ENCODE measurements at places on chromosomes 4 and X.

GRCh38 chr4:160142579-160142978 is 1039.7 kb downstream of the RAPGEF2 start:
- no peak for DNase-seq

- DNase-seq: no peak
Measured at GRCh38 chr4:127370604-127371003, 262.2 kb upstream of the INTU start.

- DNase-seq: no peak
Measured at GRCh38 chrX:46647251-46647650, 73.7 kb downstream of the CHST7 start.

DNA sequence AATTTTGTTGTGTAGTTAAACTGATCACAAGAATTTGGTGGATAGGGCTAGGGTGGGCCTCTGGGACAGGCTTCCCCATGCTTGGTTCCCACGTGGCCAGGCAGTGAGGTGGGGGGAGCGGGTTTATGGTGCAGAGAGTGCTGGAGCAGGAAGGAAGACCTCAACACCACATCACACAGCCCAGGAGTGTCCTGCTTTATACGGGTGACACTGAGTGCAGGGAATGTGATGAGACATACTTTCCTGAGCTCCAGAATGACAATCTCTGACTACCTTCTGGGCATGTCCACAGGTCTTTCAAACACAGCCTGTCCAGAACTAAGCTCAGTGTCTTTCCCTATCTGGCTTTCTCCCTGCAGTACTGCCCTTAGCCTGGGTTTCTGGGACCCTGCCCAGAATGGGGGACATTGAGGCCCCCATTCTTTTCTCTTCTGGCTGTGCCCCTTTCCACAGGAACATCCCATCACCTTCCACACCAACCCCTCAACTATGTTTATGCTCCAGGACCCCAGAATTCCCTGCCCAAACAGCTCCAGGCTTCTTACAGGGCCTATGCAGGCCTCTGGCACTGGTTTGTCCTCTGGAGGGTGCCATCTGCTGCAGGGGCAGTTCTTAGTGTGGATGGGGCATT is 36.5 kb upstream of the RASL11B start:
- DNase-seq: no peak

DNA sequence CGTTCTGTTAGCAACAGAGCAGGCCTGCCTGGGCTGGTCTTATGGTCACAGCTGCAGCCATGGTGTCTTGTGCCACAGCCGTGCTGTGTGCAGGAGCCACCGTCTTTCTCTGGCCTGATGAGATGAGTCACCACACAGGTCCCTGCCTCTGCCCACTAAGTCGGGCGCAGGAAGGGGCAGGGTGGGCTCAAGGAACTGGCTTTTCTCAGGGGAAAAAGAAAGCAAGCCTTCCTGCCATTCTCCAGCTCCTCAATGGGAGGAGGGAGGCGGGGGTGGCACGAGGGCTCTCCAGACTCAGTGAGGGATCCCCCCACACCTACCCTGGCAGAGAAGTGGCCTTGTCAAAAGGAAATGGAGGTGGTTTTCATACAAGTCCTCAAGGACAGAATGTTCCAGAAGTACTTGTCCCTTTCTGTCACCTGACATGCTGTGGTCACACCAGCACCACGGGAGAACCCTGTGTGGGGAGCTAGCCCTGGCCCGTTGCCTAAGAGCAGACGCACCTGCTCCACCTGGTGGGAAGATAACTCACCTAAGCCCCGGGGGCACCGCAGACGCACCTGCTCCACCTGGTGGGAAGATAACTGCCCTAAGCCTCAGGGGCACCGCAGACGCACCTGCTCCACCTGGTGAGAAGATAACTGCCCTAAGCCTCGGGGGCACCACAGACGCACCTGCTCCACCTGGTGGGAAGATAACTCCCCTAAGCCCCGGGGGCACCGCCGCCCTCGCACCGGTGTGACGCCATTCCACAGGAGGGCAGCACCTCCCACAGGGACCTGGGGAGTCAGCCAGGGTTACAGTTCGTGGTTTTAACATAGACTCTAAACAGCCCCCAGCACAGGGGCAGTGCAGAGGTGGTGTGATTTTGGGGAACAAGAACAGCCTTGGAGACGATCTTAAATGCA is 18.5 kb downstream of the UVSSA start:
- DNase-seq: no peak

DNA sequence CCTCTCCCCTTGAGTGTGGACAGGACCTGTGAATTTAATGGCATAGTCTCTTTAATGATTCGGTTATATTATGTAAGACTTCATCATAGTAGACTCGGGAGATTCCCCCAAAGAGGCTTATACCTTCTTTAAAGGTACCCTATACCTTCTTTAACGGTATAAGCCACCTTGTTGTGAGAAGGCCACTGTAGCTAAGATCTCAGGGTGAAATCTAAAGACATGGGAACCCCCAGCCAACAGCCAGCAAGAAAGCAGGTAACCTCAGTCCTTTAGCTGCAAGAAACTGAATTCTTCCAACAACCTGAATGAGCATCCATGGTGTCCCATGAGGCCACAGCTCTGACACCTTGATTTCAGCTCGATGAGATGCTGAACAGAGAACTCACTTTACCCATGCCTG is 931 bp downstream of the DDX60 start:
- peak; percentile 28 for DNase-seq

GRCh38 chr4:77127215-77127614 is 29.8 kb upstream of the CCNG2 start:
- no peak for DNase-seq

DNA sequence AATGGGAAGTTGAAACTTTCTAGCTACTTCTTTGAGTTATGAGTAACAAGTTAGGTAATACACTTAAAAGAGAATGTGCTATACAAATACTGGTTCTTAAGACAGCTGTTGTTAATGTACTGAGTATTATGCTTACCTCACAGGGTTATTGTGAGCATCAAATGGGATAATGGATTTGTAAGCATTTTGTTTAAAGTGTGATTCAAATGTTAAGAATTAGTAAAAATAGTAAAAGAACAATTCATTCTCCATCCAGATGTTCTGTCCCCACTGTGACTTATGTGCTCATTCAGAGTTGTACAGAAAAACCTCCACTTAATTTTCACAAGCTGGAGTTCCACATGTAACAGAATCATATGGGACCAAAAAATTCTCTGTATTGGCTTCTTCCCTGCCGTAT is 63.6 kb downstream of the AR start:
- DNase-seq: no peak

DNA sequence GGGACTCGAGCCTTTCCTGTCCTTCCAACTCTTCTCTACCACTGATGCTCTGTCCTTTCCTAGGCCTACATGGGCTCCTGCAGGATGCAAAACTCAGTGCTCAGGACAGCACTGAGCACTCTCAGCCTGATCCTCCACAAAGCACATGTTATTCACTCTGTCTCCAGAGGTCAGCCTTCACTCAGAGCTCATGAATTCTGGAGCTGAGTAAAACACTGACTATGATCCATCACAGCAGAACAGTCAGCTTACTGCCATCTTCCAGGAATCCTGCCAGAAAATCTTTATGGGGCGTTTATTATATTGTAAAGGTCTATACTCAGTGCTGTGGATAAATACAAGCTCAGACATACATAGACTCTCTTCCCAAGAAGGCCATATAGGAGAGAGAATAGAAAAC is 121.5 kb upstream of the CPEB2 start:
- DNase-seq: no peak

DNA sequence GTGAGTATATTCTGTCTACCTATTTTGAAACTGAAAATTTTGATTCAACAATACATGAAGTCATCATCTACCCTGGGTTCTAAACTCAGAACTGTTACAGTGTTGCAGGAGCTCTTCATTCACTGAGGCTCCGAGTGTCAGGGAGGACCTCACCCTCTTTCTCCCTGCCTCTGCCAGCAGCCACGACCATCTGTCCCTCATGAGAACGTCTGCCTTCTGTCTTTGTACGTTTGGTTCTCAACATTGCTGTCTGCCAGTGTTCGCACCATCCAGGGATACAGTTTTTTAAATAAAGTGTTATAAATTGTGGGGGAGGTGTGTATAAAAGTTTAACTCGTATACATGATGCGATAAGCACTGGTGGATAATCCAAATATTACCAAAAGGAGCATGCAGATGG is 55.5 kb downstream of the TRAPPC11 start:
- no peak for DNase-seq

GRCh38 chr4:1575418-1576303 is 108.5 kb downstream of the FAM53A start:
- DNase-seq: no peak

DNA sequence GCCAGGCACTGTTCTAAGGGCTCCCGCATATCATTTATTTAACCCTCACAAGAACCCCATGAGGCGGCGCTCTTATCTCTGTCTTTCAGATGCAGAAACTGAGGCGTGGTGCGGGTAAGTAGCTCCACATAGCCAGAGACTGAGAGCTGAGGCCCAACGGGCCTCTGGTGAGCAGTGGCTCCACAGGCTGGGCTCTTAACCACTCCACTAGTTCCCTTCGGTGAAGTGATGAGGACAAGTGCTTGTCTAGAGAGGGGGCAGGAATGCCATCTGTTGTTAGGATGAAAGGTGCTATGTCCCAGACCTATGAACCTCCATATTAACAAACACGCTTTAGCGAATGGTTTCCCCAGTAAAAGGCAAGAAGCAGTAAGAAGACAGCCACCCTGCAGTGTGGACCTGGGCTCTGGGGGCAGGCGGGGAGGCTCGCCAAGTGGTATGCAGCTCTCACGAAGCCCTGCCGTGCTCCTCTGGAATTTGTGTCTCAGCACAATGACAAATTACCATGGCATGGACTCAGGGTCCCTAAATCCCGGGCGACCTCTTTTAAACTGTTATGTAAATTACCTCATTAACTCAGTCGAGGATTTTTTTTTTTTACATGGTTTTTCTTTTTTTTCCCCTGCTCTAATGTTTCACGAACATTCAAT is 20.9 kb upstream of the S100G start:
- no peak for DNase-seq

GRCh38 chr4:13325744-13326143 is 158.4 kb downstream of the RAB28 start:
- DNase-seq: no peak

DNA sequence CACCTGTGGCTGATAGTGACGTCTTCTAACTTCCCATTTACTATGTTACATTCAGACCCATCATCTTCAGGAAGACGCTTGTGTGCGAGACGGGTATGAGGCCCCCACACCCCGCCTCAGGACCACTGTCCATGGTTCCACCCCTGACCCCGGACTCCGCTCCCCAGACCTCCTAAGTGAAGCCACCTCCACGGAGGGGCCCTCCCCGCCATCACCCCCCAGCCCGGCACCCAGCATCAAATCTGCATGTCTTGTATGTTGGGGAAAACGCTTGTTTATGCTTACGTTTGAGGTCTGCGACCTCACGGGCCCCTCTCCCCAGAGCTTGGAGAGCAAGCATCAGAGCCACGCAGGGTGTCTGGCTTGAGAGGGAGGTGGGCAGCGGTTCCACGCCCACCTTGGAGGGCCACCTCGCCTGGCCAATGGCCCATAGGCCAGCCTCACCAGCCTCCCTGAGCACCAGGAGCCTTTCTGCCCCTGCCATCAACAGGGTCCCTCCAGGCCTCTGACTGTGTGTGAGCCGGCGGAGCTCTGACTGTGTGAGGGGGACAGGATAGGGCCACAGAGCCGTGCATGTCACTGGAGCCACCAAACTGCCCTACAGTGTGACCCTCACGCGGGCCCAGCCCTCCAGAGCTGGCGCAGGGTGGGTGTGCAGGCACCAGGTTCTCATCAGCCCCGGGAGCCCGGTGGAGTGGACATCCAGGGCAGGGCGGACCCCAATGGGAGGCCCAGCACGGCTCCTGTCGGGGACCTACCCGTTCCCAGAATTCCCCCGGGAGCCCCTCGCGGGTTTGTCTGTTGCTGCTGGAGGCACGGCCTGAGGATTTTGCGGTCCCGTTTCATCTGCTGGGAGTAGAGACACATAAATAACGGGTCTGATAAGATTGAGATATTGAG is 88.4 kb upstream of the NKX1-1 start:
- no peak for DNase-seq

GRCh38 chr4:2051086-2051485 is 8.0 kb upstream of the NAT8L start:
- no peak for DNase-seq

GRCh38 chrX:69066021-69066757 is 99.1 kb downstream of the PJA1 start:
- DNase-seq: no peak

DNA sequence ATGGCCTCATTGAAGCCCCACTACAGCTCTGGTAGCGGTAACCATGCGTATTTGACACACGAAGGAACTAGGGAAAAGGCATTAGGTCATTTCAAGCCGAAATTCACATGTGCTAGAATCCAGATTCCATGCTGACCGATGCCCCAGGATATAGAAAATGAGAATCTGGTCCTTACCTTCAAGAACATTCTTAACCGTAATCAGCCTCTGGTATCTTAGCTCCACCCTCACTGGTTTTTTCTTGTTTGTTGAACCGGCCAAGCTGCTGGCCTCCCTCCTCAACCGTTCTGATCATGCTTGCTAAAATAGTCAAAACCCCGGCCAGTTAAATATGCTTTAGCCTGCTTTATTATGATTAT is 876 bp downstream of the HPRT1 start:
- no peak for DNase-seq

GRCh38 chrX:7062276-7062675 is 85.2 kb upstream of the STS start:
- no peak for DNase-seq

- DNase-seq: no peak
Measured at GRCh38 chr4:159144112-159144694, 41.3 kb downstream of the RAPGEF2 start.

DNA sequence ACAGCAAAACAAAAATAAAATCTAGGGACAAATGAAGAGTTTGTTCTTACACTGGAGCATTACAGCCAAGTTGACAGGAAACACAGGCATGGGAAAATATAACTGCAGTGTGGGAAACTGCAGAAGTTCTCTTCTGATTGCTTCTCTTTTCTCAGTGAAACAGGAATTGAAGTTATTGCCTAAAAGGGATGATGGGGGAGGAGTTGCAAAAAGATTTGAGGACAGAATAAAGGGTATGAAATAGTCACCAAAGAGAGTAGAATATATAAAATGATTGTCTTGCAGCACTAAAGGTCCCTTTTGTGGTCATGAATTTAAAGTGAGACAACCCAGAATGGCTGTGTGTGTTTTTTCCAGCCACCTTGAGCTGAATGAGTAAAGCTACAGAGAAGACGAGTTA is 103.7 kb downstream of the JADE1 start:
- DNase-seq: no peak

GRCh38 chr4:97525236-97525635 is 618.0 kb downstream of the STPG2 start:
- DNase-seq: no peak

- DNase-seq: no peak
Measured at GRCh38 chr4:7518871-7519637, 84.3 kb upstream of the PSAPL1 start.

GRCh38 chr4:146643812-146644401 is 5.2 kb downstream of the POU4F2 start:
- DNase-seq: no peak

- DNase-seq: no peak
Measured at GRCh38 chrX:34559325-34559724, 97.8 kb downstream of the TMEM47 start.

GRCh38 chr4:160129439-160129838 is 1026.6 kb downstream of the RAPGEF2 start:
- DNase-seq: no peak

GRCh38 chr4:101065935-101066485 is 281.3 kb downstream of the PPP3CA start:
- no peak for DNase-seq

Measured in CD4-positive, alpha-beta T cell treated with Interferon alpha-2 for 1 hour (primary cell).